ENCODE measurements at places on chromosomes 6 and 20.

GRCh38 chr20:12591949-12592470 lies 416.8 kb upstream of the SPTLC3 start:
- DNase-seq = peak; percentile 91

DNA sequence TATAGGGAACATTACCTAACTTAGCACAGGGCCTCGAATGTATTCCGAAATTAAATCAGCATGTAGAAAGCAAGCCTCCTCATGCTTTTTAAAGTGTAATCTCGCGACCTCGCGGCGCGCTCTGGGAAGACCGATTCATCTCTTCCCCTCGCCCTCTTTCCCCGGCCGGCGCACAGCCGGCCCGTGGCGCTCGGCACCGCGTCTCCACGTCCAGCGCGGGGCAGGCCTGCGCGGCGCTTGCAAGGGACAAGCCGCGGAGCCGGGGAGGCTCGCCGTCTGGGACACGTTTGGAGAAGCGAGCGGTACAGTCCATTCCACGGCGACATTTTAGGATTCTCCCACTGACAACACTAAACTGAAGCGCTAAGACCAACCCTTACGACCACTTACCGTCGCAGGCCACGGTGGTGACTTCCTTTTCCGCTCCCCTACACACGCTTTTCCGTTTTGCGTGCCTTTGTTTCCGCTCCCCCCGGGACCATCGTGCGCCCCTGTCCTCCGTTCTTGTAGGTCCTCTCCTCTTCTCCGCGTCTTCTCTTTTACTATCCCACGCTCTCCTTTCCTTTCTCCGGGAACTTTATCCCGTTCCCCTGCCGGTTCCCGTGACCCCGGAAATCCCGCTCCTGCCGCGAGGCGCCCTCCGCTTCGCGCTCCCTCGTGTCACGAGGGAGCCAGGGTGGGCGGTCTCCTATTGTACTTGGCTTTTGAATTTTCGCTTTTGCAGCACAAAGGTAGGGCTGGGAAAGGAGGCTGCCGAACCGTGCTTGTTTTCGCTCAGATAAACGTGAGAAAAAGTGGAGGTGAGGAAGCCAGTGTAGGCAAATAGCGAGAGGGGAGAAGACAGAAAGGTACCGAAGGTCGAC lies at the start of gene ECHDC1:
ECHDC1 (minus strand) TSS at position 664 of the 863 bp plus-strand sequence. CDS start 12,581 bp downstream, outside the sequence.
- peak; percentile 93 for DNase-seq

- peak; percentile 51 for DNase-seq
These were observed 18.1 kb downstream of the ELMO2 start for GRCh38 chr20:46388201-46388836.

DNA sequence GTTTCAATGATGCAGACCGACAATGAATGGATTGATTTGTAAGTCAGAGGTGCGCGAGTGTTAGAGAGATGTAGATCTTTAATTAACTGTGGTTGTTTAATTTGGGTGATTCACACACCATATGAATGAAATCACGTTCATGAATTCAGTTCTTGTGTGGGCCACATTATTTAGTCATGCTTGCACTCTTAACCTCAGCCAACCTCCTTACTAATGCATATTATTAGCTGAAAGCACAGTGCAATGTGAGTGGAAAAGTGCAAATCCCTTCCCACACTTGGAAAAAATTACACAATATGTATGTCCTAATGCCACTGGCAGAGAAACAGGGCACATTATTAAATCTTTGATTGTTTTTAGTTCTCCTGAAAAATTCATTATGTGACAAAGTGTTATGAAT lies 512.5 kb downstream of the BCKDHB start:
- DNase-seq = no peak

DNA sequence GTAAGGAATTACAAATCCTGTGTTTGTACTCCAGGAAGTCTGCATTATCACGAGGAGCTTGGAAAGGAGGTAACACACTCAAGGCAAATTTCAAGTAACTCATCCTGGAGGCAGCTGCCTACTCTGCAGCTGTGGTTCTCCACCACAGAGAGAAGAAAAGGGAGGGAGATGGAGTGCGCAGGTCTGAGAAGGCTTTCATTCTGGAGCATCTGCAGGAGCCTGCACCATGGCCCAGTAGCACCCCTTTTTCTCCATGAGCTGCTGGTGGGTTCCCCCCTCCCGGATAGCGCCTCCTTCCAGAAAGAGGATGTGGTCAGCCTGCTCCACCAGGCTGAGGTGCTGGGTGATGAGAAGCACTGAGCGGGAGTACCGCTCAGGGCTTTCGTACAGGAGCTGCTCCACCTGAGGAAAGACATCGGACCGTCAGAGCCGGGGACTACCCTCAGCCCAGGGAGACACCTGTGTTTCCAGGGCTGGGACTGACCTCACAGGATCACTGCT lies 1.6 kb upstream of the PSMB8 start:
- no peak for DNase-seq

DNA sequence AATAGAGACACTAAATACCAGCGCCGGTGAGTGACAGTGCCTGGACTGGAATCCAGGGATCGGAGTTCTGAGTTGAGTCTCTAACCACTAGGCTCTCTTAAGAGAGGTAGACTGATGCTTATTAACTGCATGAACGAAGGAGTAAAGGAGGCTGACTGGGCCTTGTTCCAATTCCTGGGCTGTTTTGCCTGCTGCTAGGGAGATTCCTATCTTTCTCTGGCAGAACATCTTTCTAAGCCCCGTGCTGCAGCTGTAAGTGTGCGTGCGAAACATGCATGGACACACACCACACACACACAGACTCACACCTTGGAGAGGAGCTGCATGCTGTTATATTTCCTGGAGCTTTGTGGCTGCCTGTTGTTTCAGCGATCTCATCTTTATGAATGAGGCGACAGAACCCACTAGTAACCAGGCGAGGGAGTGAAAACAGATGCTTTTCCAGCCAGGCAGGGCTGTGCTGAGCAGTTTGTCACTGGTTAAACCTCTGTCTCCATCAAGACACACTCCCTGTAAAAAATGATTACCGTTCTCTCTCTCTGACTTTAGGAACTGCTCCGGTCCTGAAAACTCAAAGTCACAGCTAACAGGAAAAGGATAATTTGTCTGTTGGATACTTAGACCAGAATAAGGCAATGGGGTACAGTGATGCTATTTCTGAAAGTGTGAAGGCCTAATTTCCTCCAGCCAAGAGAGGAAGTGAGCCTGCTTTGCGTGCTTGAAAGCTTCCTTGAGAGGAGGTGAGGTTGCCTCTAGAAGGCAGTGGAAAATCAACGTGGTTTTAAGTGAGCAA lies 157.4 kb upstream of the ZNF217 start:
- no peak for DNase-seq

DNA sequence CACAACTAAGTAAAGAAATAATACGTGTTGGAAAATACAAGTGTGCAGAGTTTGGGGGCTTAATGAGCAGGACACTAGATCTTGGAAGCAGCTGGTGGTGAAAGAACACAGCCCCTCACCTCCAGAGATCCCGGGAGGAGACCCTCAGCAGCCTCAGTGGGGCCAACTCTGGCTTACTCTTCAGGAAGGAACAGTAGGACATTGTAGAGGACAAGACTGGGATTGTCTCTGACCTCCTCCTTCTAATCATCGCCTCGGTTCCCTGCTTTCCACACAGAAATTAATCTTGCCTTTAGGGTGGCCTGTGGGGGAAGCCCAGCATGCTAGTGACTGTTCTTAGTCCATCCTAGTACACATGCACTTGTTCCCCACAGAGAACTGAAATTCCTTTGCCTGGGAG lies 130.7 kb downstream of the AKAP7 start:
- DNase-seq = no peak

- no peak for DNase-seq
These were observed 241.2 kb downstream of the OGFRL1 start for GRCh38 chr6:71529769-71530168.

GRCh38 chr6:158027590-158028285 lies 46.1 kb downstream of the SYNJ2 start:
- DNase-seq = no peak

- no peak for DNase-seq
These were observed 16.0 kb upstream of the TRIM38 start for GRCh38 chr6:25946631-25947030.
